ENCODE measurements at places on chromosomes 6 and 20.

DNA sequence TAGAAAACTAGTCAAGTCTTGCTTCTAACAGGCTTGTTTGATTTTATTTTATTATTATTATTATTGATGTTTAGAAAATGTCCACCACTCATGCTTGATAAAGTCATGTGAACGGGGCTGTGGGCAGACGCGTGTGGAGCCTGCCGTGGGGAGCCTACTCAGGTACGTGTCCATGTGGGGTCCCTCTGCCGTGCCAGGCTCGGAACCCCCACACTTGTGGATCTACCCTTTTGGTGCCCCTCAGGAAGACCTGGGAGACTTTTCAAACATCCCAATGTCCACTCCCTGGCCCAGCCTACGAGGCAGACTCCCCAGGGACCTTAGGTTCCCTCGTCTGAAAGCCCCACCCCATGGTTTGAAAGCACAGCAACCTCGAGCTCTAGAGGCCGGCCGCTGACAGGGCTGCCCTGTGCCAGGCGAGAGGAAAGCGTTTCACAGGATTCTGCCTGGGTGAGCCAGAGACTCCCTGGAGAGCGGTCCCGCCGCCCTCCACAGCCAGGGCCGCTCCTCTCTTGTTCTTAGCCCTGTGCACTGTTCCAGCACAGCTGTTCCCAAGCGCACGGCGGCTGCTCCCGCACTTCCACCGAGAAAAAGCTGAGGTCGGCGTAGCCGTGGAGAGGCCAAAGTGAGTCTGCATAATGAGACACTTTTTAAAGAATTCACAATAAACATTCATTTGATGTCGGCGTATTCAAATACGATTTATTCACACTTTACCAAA, 249.7 kb downstream of the TTLL2 start:
- no peak for DNase-seq

DNA sequence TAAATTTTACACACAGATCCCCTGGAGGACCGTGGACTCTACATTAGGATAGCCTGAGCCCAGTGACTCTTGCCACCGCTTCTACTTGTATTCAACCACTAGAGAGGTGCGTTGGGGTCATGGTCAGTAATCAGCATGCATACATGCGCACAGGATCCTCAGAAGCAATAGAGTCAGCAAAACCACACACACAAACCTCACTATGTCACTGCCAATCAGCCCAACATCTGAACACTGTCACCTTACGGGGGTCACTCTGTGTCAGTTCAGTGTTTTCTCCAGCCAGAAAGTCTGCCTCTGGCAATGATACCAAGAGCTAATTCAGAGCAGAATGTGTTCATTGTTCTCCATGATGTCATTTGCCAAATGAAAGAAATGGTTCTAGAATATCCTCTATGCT, 225.3 kb downstream of the KHDC1L start:
- DNase-seq, result no peak

GRCh38 chr6:37005827-37006567, 542 bp downstream of the FGD2 start:
- no peak for DNase-seq

GRCh38 chr6:169174516-169175359, 78.9 kb downstream of the THBS2 start:
- DNase-seq, result no peak

- DNase-seq, result no peak
Measured at GRCh38 chr6:73675466-73676098, 20.4 kb upstream of the CD109 start.

DNA sequence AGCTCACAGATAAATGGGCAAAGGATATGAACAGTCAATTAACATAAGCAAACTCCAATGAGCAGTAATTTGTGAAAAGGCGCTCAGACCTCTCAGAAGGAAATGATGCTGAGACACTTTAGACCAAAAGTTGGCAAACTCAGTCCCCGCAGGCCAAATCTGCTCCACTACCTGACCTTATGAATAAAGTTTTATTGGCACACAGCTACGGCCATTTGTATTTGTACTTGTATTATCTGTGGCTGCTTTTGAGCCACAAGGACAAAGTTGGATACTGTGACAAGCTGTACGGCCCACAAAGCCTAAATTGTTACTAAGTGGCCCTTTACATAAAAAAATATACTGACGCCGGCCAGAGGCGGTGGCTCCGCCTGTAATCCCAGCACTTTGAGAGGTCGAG, 167.0 kb downstream of the PREX1 start:
- no peak for DNase-seq

DNA sequence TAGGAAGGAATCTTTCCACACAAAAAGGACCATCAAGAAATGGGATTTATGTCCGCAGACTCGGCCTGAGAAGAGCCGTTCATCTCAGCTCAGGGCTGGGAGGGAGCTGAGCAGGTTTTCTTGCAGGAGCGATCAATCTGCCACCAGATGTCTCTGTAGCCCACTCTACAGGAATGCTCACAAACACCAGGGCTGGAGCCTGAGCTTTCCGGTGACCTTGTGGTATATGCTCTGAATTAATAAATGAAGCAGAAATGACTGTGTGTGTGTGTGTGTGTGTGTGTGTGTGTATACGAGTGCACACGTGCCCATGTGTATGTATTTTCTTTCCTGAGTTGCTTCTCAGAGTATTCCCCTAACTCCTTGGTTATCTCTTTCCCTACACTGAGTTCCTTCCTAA, 12.0 kb downstream of the CD83 start:
- DNase-seq, result peak; percentile 54

DNA sequence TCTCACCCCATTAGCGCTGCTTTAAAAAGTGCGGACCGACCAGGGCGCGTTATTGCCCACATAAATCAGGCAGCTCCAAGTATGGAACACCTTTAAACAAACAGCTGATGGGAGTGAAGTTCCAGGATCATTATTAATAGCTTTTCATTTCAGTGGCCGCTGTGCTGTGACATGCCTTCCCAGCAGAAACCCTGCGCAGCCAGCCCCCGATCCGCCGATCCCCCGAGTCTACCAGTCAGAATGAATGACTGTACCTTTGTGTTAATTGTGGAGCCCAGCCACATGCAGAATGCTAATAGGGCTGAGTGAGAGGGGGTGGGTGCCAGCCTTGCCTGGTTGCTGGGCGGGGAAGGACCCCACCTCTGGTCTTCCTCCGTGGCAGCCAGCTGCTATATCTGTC, 21.9 kb downstream of the CDH22 start:
- no peak for DNase-seq

DNA sequence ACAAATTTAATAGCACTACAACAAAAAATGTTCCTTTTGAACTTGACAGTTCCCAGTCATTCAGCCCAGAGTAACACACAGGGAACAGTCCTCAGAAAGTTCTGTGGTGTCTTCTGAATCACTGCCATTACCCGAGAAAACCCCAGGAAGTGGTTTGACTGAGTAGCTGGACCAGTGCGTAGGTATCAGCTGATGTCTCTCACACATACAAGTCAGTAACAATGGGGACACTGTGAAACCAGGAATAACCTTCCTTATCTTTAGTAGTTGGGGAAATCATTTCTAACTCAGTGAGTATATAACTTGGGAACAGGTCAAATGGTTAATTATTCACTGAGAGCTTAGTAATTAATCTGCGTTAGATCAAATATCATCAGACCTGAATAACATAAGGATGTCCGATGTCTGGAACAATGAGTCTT, 73.1 kb downstream of the HIVEP2 start:
- DNase-seq, result peak; percentile 90

DNA sequence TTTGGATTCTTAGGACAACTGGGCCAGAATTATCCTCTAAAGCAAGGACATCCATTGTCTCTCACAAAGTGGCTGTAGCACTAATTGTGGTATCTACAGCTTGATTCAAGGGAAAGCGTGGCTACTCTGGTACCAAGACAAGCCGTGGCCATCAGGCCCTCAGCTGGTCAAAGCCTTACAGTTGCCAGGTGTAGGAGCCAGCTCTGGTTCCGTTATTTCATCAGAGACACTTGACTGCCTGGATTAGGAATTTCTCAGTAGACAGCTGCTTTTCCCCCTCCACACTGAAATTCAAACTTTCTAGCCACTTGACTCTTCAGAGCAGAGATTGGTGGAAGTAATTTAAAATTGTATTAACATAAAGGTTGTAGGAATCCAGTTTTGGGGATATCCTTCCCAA, 104.2 kb downstream of the ANKS1A start:
- DNase-seq, result no peak

DNA sequence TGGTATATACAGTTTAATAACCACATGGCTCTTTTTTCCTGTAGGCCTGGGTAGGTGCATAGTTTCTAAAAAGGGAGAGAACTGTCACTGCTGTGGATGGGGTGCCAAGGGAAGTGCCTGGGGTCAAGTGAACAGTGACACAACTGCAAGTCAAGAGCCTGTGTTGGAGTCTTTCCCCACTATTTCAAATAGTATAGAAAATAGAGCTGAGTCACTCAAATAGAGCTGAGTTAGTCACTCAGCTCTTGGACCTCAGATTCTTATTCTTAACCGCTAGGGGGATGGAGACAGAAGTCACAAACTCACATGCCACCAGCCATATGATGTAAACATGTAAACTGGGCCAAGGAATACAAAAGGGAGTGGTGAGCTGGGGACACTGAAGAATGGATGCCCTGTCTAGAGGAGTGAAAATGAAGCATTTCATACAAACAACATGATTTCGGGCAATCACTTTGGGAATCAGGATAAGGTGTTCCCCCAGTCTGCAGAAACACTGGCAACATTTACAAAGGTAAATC, 2.1 kb downstream of the NQO2 start:
- no peak for DNase-seq

DNA sequence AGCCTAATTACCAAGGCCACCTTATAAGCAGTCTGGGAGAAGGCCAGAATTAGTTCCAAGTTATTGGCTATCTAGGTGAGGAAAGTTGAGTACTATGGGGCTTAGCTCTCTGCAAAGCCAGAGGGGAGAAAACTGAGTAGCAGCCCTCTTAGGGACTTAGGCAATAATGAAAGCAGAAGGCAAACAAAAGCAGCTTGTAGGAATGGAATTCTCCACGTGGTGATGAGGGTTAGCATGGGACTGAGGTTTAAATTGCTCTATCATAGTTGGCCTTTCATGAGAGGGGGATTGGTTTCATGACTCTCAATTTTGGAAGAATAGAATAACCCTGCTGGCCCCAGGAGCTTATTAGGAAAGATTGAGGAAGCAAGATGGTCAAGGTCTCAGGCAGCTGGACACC, 7.0 kb upstream of the UBE2J1 start:
- no peak for DNase-seq

DNA sequence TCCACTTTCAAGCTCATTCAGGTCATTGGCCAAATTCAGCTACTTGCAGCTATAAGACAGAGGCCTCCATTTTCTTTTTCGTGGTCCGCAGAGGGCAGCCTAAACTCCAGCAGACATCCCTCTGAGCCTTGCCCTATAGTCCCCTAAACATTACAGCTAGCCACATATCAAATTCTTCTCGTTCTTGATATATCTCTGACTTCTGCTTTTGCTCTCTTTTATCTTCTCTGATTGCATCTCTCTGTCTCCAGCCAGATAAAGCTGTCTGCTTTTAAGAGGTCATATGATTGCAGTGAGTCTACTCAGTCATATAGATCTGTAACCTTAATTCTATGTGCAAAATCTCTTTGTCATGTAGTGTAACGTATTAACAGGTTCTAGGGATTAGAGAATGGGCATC, 358.4 kb upstream of the RGS17 start:
- DNase-seq, result no peak
